Endodermal cell (in vitro differentiated cells): ENCODE measurements at places on chromosomes 11 and 22. TPM values are rescaled to one million over a fixed set of nuclear protein-coding genes. Genes with fewer than 3 reads are reported as not detected.

SYT7 gene
- 2.0 to 3.8 TPM (median 2.6 TPM) in 3 replicates for total RNA-seq

MMP13 gene
- total RNA-seq: not detected in 3 replicates

CYTH4 gene
- not detected in 2 replicates for total RNA-seq

OR5M11 gene
- total RNA-seq: not detected in 2 replicates

PKNOX2 gene
- 4.6 to 6.9 TPM (median 6.7 TPM) in 3 replicates for total RNA-seq

HTR3B gene
- total RNA-seq: not detected in 2 replicates

MOV10L1 gene
- not detected in 3 replicates for total RNA-seq

CRYBB3 gene
- 0.48 TPM in 1 of 3 replicates, not detected in the others for total RNA-seq

SHANK3 gene
- 10.5 and 11.1 TPM in 2 replicates for total RNA-seq

KLHDC7B gene
- not detected in 2 replicates for total RNA-seq

VSIG10L2 gene
- not detected in 3 replicates for total RNA-seq

GUCY1A2 gene
- total RNA-seq: 3.3 to 6.5 TPM (median 5.3 TPM) in 3 replicates

LDHAL6A gene
- total RNA-seq: not detected in 3 replicates

C22orf23 gene
- 0.44 and 1.0 TPM in 2 replicates for total RNA-seq

DBX1 gene
- not detected in 3 replicates for total RNA-seq

OR51B4 gene
- total RNA-seq: not detected in 3 replicates

MMP12 gene
- total RNA-seq: not detected in 2 replicates

OSBP2 gene
- 11.1 and 13.2 TPM in 2 replicates for total RNA-seq

DDI1 gene
- not detected in 2 replicates for total RNA-seq

SPA17 gene
- total RNA-seq: 13.7 to 21.8 TPM (median 17.0 TPM) in 3 replicates

YAP1 gene
- total RNA-seq: 213 and 228 TPM in 2 replicates

DNAJB7 gene
- total RNA-seq: not detected in 2 replicates

SYT12 gene
- total RNA-seq: 0.45 and 1.1 TPM in 2 replicates
